Stimulated activated naive CD8-positive, alpha-beta T cell treated with anti-CD3 and anti-CD28 coated beads, Interleukin-15, amount 100 ng/mL, for 72 hours (primary cell): ENCODE measurements at places on chromosomes 3 and 15.

DNA sequence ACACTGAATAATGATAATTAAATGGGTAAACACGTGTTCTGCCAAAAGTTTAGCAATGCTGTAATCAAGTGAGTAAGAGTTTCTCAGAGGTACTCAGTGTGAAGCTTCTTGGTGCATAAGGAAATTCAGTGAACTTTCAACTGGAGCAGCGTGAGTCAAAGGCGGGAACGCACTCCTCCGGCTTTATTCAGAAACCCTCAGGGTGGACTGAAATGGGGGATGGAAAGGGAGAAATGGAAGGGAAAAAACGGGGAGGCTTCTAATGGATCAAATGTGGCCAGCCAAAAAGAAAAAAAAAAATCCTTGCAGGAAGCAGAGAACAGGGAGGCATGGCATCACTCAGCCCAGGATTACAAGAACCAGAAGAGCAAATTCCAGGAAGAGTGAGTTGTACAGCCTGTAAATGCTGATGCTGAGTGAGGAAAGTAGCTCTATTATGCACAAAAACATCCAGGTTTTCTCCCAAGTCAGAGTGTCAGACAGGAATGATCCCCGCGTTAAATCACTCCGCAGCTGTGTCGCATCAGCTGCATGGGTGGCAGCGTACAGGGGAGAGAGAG lies 85.3 kb downstream of the ASB7 start:
- DNase-seq, result no peak

GRCh38 chr3:16842272-16843270 lies 42.2 kb upstream of the PLCL2 start:
- DNase-seq, result peak; percentile 67

- DNase-seq, result no peak
Observed at GRCh38 chr3:22399566-22399965, 648.6 kb upstream of the ZNF385D start.

GRCh38 chr15:40325188-40325587 lies 1.7 kb downstream of the INAFM2 start:
- no peak for DNase-seq

DNA sequence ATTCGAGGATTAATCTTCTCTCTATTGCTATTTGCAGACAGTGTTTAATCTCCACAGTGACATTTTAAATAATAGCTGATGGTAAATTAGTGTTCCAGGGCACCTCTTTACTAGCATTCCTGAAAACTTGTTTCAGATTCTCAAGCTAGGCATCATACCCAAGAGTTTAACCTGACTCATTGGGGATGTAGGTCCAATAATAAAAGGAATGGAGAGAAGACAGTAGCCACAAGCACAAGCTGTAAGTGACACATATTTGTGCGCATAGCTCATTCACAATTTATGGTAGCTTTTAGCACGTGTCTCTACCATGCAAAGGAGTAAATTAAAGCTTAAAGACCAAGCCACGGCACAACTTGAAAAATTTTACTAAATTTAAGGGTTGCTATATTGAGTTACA lies 171.3 kb upstream of the FAM3D start:
- no peak for DNase-seq

DNA sequence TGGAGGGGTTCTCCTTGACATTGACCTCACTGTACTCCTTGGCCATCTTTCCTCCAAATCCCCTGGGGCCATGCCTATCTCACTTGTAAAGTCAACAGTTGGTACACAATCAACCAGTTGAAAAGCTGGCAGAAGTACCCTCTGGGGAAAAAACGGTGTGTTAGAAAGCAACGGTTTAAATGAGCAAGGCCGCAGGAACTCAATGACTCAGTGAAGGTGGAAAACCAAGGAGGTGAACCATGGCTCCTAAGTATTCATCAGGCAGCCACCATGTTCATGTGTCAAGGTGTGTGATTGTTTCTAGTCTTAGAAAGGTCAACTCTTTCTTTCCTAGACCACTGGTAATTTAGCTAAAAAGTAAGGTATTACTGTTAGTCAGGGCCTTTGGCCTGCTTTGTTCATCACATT lies 130.9 kb upstream of the SATB1 start:
- DNase-seq, result peak; percentile 65

DNA sequence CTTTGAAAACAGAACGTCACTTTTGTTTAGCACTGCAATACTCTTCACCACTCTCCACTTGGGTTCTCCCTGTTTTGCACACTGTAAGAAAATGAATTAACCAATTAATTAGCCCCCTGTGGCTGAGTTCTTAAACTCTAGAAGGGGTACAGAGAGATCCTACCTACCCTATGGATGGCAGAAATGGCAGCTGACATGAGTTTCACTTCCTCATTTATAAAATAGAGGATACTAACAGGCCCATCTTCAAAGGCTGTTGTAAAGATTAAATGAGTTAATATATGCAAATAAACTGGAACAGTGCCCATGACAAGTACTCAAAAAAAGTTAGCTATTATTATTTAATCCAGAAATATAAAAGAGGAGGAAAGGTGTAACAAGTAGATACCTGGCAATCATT lies 36.9 kb downstream of the SUCLG2 start:
- no peak for DNase-seq

GRCh38 chr3:46417841-46418611 lies 11.0 kb downstream of the CCRL2 start:
- no peak for DNase-seq

GRCh38 chr15:60854858-60855564 lies 374.1 kb downstream of the RORA start:
- DNase-seq, result no peak

- no peak for DNase-seq
Observed at GRCh38 chr15:48021336-48022086, 99.3 kb upstream of the SLC24A5 start.

GRCh38 chr3:111073218-111073617 lies 1.6 kb downstream of the NECTIN3 start:
- no peak for DNase-seq

DNA sequence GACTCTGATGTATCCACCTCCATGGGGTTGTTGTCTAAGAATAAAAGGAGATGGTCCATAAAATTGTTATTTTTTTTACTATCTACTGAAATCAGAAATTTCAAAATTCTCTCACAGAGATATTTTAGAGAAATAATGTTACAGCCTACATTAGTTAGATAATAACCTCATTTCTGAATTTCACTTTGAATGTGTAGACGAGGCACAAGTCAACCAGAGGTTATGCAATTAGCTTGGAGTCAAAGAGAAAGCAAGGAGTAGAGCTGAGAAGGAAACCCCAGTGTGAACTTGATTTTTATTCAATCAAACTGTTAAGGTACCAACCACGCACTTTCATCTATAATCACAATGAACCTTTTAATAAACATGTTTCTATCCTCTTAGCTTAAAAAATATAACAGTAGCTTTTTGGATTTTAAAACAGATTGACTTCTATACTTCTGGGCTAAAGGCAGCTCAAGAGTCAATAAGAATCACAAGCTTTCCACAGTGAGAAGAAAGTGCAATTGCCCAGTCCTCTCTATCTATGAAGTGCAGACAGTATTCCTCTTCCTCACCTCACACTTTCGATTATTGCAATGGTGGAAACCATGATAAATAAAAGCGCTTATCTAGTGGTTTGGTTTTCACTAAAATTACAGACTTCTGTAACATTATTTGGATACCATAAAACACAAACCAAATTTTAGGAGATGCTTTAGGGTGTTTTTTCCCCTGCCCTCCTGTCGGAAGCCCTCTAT lies 403.2 kb downstream of the ZBTB20 start:
- no peak for DNase-seq

- peak; percentile 31 for DNase-seq
Observed at GRCh38 chr3:106566277-106566676, 697.5 kb upstream of the CBLB start.

DNA sequence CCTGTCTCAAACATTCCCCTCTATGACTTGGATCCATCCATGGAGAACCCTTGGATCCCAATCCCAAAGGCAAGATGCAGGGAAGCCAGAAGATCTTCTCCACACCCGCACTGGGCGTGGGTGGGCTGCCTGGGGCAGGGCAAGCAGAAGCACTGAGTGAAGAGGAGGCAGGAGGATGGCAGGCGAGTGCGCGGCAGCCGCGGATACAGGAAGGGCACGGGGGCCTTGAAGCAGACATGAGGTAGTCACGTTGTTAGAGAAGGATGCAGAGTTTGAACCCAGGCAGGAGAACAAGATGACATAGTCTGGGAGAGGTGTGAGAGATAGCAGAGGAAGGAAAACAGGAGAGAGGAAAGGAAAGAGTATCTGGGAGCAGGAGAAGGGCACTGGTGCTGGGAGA lies 5.1 kb upstream of the IGDCC3 start:
- no peak for DNase-seq

DNA sequence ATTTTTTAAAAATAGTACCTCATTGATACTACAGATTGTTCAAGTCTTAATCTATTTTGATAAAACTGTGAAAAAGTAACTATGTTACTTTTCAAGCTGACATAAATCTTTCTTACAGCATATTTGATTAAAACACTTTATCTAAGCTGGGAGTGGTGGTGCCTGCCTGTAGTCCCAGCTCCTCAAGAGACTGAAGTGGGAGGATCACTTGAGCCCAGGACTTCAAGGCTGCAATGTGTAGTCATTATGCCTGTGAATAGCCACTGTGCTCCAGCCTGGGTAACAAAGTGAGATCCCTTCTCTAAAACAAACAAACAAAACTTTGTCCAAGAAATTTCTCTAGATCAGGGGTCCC lies 59.6 kb upstream of the NEDD4 start:
- no peak for DNase-seq

- no peak for DNase-seq
Observed at GRCh38 chr15:29046281-29046810, 160.6 kb downstream of the APBA2 start.

DNA sequence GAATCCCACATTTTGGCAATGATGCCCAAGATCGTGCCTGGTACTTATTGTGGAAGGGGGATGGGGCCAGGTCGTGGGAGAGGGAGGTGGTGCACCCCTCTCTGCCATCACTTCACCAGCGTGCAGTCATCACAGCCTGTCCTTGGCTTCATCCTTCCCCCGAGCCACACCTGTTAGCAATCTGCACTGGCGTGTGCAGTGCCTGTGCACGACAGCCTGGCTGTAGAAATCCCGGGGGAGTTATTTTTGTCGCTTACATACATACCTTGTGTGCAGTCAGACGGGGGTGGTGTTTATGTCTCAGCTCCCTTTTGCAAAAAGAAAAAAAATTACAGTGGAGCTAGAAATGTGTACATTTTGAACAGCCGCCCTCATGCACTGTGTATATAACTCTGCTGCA lies 216.0 kb downstream of the TLE3 start:
- DNase-seq, result no peak

- no peak for DNase-seq
Observed at GRCh38 chr15:84699538-84700191, 16.3 kb downstream of the SEC11A start.

GRCh38 chr3:129344540-129345220 lies 66.0 kb downstream of the HMCES start:
- no peak for DNase-seq

DNA sequence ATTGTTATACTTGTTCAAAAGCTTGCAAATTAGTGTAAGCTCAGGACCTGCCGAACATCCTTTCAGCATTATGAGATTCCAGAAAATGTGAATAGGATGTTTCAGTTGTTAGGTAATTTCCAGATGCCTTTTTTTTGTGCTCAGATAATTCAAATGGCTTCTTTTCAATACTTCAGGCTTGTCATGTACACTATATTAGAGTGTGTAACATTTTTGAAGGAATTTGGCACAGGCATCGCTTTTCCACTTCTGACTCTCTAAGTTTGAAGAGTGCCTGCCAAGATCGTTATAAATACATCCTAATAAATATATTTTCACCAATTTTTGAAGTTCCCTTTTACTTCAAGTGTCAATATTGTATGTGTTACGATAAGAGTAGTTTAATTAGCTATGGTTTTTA lies 35.2 kb downstream of the CADM2 start:
- DNase-seq, result no peak

GRCh38 chr3:26018889-26019288 lies 229.0 kb downstream of the OXSM start:
- no peak for DNase-seq

GRCh38 chr3:155946178-155946577 lies 75.7 kb downstream of the GMPS start:
- no peak for DNase-seq

DNA sequence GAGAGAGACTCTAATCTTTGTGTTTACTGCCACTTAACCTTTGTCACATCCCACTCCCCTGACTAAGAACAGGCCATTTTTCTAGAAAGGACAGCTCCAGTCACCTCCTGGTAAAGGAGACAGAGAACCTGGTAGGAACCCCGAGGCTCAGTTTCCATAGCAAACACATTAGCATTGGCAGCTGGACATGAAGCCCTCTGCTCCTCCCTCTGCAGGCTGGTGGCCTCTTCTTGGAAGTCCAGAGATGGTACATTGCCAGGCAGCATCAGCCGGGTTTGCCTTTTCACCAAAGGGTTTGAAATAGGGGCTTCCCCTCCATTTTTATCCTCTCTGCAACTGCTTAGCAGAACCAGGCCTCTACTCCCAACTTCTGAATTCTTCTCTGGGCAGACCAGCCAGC lies 213.4 kb upstream of the SEMA6D start:
- no peak for DNase-seq

DNA sequence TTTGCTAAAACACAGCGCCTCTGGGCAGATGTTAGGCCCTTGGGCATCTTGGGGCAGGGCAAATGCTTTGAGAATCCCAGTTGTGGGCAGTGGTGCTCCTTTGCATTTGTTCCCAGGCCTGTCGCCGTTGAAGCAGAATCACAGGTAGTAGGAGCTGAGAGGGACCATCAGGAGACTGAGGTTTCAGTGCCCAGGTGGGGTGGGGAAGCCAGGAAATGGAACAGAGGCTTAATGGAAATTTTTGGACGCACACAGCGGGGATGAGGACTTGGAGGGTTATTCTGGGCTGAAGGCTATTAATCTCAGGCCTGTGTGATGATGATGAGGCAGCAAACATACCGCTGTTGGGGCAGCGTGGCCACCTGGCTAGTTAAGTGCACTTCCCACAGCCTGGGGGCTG lies 99.5 kb downstream of the SV2B start:
- no peak for DNase-seq

GRCh38 chr3:50487181-50487580 lies 16.3 kb downstream of the CACNA2D2 start:
- DNase-seq, result no peak

GRCh38 chr15:67366904-67367303 lies 112.3 kb downstream of the IQCH start:
- no peak for DNase-seq

DNA sequence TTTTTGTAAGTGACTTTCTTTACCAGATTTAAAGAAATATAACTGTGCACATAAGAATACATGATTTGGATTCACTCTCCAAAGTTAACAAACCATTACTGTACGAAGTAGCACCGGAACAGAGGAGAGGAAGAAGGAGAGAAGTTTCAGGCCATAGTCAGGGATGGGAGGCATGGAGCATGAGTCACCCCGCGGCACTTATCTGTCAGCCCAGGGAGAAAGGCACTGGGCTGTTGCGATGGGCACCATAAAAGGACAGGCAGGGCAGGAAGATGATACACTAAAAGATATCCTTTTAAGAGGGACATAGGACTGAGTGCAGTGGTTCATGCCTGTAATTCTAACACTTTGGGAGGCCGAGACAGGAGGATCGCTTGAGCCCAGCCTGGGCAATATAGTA lies 37.0 kb downstream of the TTC23 start:
- DNase-seq, result no peak

DNA sequence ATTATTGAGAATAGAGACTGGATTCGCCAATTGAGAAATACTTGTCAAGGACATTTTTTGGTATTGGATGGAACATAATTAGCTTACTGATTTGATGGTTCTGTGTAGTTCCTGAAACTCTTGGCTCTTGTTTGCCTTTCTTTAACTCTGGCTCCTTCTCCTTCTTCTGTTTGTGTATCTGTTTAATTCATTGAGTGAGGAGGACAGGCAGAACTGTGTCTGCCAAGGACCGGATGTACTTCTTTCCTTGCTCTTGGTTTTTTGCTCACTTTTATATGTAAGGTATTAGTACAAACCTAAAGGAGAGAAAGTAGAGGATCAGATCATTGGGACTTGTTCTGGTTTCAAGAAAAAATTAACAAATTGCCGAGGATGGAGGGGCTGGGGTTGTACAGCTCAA lies 48.9 kb downstream of the TCF12 start:
- DNase-seq, result no peak
